Activated CD4-positive, alpha-beta T cell treated with anti-CD3 and anti-CD28 coated beads for 36 hours (primary cell): ENCODE measurements at places on chromosomes 3 and 15. TPM values are rescaled to one million over a fixed set of nuclear protein-coding genes. Genes with fewer than 3 reads are reported as not detected.

GRCh38 chr3:175311946-175312345 lies 452.8 kb downstream of the NAALADL2 start:
- no peak for DNase-seq

DNA sequence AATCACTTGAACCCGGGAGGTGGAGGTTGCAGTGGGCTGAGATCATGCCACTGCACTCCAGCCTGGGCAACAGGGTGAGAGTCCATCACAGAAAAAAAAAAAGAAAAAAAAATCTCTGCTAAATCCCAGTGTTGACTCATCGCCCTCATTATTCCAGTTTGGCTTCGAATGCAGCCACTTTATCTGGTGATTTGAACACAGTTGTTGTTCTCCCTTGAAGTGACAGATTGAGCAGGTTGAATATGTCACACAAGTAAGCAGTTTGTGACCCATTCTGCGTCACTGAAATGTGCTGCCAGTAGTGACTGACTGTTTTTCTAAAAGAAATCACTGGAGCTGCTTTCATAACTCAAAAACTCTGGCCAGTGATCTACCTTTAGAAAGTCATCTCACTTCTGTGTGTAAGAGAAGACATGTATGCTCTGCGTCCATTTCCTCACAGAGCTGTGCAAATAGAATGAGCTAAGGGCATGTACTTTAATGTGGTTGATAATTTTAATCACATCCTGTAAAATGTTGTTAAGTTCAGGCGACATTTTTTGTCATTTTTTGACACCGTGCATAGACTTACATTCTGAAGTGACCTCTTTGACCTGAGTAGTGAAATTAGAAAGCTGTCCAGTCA lies 12.5 kb downstream of the DOCK3 start:
- no peak for DNase-seq

DNA sequence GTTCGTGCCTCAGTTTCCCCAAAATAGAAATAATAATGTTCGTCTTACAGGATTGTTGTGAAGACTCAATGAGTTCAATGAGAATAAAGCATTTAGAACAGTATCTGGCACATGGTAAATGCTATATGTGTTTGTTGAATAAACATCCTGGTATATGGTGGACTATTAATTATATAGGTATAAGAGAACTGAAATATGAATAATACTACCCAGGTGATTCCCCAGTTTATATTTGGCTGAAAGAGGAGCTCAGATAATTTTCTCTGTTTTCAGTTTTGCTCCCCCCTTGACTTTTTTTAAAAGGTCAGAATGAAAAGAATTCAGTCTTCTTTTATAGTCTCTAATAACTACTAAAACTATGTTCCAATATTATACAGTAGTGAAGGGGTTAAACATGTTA lies 46.9 kb downstream of the USP8 start:
- no peak for DNase-seq

DNA sequence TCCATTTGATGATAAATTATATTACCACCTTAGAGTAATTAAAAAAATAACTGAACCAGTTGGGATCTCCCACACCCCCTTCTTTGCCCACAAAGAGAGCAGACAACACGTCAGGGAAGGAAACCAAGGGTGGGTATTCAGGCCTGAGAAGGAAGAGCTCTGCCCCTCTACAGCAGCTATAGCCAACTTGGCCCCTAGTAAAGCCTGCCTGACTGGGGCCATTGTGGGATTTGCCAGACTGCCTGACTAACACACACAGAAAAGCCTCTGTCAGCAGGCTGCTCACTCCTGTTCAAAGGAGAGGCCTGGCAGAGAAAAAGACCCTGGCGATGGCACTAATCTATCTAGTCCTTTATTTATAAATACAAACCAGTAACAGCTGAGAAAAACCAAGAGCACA lies 41.4 kb downstream of the ATP8B4 start:
- DNase-seq = no peak

DNA sequence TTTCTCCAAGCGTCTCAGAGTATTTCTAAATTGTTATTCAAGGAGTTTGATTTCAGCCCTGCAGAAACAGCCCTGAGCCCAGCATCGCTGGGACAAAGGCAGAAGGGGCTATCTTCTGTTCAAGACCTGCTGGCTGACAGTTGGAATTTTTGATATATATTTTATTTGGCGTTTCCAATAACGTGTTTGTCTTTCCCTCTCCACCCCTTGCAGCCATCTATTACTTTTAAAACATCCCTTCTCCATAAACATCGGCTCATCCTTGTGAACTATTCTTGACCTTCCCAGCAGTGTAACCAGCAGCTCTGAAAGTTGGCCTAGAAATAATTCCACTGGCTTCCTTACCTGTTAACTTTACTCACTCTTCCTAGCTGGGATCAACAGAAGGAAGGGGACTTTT lies 5.5 kb upstream of the MEIS2 start:
- no peak for DNase-seq

- DNase-seq = no peak
These were observed 13.7 kb downstream of the TKT start for GRCh38 chr3:53242155-53242554.

DNA sequence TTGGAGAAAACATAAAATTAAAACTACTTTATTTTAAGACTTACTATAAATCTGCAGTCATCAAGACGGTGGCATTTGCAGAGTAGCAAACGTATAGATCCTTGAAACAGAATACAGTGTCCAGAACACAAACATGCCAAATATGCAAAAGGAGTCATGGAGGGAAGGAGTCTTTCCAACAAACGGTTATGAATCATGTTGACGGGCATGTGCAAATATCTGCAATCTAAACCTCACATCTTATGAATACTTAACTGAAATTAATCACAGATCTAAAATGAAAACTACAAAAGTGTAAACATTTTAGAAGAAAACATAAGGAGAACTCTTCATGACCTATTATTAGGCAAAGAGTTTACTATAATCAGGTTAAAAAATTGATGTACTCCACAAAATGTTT lies 69.4 kb downstream of the TFRC start:
- DNase-seq = no peak

DNA sequence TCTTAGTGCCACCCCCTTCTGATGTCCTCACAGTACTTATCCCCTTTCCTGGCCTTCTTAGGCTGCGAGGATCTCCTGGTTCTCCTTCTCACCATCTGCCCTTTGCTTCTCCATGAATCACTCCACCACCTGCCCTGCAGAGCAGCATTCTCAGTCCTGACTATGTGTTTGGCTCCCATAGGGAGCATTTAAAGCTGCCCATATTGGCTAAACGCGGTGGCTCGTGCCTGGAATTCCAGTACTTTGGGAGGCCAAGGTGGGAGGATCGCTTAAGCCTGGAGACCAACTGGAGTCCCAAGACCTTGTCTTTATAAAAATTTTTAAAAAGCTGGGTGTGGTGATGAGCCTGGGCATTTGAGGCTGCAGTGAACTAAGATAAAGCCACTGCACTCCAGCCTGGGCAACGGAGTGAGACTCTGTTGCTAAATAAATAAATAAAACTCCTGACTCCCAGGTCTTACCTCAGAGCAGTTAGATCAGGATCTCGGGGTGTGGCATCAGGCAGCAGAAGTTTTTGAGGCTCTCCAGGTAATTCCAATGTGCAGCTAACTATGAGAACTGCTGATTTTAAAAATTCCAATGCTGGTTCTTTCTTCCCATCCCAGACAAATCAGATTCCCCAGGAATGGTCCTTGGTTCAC lies 36.2 kb upstream of the TLE3 start:
- DNase-seq = no peak

- no peak for DNase-seq
These were observed 224.2 kb downstream of the MINAR1 start for GRCh38 chr15:79656151-79657000.

DNA sequence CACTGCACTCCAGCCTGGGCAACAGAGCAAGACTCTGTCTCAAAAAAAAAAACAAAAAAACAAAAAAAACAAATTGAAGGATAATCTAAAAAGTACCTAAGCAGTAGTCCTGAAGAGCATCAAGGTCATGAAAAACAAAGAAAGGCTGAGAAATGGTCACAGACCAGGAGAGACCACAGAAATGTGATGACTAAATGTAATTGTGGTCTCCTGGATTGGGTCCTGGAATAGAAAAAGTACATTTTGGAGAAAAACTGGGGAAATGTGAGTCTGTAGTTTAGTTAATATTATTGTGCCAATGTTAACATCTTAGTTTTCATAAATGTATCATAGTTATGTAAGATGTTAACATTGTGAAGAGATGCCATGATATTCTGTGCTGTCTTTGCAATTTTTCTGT lies 267.5 kb upstream of the NR2E3 start:
- DNase-seq = no peak

- DNase-seq = no peak
These were observed 50.2 kb upstream of the VILL start for GRCh38 chr3:37940242-37940908.

DNA sequence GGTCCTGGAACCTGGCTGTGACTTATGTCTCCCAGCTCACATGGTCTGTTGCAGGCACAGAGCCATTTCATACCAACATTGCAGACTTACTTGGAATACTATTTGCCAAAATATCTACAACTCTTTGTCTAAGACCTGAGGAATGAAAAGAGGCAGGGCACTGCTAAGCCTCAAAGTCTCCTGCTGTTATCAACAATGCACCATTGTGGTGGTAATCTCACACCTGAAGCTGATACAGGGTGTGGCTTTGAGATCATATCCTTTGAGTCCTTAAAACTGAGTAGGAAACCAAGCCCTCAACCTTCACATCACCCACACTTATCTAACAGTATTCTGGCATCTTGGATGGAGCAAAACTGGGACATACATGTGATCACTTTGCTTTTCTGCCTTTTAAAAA lies 782.0 kb downstream of the EPHA3 start:
- no peak for DNase-seq

DNA sequence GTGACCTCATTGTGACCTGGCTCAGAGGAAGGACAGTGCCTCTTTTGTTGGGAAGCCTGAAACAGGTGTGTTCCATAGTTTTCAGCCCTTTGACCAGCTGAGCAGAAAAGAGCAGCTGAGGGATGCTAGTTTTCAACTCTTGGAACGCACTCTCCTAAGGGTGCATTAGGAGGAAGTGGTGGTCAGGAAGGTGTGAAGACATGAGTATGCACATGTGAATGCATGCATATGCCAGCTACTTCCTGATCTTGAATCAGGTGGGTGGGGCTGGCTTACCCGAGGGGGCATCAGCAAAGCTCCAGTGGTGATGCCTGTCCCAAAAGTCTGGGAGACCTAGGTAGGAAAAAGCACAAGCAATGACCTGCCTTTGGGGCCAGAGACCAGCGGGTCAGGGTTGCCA lies 23.3 kb upstream of the CEMIP start:
- DNase-seq = no peak

DNA sequence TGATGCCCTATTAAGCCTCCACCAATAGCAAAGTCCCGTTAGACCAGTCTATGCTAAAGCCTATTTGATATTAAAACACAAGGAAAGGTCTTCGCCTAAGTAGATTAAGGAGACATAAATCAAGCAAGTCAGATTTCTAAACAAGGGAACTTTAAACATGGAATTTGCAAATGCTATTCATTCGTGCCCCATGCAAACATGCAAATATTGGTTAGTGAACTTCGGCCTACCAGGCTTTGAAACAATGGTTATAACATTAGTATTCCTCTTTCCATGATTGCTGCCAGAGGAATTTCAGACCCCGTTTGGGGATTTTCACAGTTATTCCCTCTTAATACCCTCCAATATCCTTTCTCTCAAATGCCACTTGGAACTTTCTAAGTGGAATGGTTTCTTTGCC lies 36.9 kb upstream of the ZNF280D start:
- no peak for DNase-seq

DNA sequence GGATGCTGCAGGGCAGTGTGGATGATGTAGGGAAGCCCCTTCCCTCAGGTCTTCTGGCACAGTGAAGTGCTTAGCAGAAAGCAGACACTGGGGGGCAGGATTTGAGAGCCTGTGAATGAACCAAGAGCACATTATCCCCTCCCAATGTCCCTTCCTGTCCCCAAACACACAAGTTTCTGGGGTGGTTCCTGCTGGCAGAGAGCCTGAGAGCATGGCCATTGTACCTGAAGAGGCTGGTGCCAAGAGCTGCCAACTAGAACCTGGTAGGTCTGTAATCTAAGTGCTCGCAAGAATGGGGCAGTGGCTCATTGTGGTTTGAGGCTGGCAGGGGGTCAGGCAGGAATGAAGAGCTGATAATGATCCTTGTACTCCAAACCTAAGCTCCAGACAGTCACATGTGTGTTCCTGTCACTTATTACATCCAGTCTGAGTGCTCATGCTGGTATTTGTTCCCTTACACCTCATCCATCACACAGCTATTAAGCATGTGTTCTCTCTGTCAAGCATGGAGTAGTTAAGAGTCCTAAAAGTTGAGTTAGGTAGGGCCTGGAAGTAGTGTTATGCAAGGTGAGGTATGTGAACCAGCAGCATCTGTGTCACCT lies 6.7 kb upstream of the CCR1 start:
- DNase-seq = peak; percentile 44

GRCh38 chr3:143109861-143110260 lies 9.7 kb upstream of the CHST2 start:
- DNase-seq = no peak

- no peak for DNase-seq
These were observed 90.4 kb downstream of the FOXP1 start for GRCh38 chr3:71492974-71493771.

DNA sequence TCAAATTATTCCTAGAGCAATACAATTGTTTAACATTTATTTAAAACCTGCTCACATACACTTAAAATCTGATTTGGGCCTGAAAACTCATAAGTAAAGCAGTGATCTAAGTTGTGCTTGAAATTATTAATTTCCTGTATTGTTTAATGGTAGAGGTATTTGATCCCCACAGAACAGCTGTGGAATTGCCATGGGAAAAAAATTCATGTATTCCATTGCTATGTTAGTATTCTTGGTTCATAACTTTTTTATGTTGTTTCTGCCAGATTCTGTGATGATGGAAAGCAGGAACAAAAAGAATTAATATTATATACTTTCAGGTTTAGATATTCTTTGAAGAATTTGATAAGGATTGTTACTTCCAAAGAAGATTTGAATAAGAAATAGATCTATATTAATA lies 831.5 kb upstream of the NR2F2 start:
- DNase-seq = no peak

The HYAL1 gene
- total RNA-seq = 0.37 TPM

The PLIN1 gene
- total RNA-seq = 0.41 TPM

The LRRC28 gene
- 18.2 TPM for total RNA-seq

The GLDN gene
- total RNA-seq = not detected

The SPATA12 gene
- total RNA-seq = not detected

The ARHGEF3 gene
- total RNA-seq = 38.3 TPM

The ANKRD34C gene
- total RNA-seq = not detected

The CPNE9 gene
- total RNA-seq = 0.30 TPM

The MRPS25 gene
- 52.3 TPM for total RNA-seq

The MGA gene
- total RNA-seq = 39.3 TPM

The SH3GL3 gene
- total RNA-seq = not detected

The NPAP1 gene
- total RNA-seq = not detected

The TTLL13 gene
- total RNA-seq = 0.39 TPM

The CPN2 gene
- total RNA-seq = not detected

The DPPA2 gene
- total RNA-seq = not detected

The BNIP2 gene
- 51.9 TPM for total RNA-seq

The SLC22A13 gene
- 0.21 TPM for total RNA-seq

The MOBP gene
- total RNA-seq = not detected
